ENCODE measurements at places on chromosomes 2 and 18. TPM values are rescaled to one million over a fixed set of nuclear protein-coding genes. Genes with fewer than 3 reads are reported as not detected.
A peak's percentile ranks its signal among the peaks of the same experiment; 100 is the strongest.

- DNase-seq, result no peak
Measured at GRCh38 chr2:234590076-234590475, 93.2 kb upstream of the ARL4C start.

Gene PAX8
- polyA plus RNA-seq, result 0.43 TPM

GRCh38 chr2:179340678-179341077, 76.0 kb upstream of the SESTD1 start:
- peak; percentile 14 for DNase-seq

DNA sequence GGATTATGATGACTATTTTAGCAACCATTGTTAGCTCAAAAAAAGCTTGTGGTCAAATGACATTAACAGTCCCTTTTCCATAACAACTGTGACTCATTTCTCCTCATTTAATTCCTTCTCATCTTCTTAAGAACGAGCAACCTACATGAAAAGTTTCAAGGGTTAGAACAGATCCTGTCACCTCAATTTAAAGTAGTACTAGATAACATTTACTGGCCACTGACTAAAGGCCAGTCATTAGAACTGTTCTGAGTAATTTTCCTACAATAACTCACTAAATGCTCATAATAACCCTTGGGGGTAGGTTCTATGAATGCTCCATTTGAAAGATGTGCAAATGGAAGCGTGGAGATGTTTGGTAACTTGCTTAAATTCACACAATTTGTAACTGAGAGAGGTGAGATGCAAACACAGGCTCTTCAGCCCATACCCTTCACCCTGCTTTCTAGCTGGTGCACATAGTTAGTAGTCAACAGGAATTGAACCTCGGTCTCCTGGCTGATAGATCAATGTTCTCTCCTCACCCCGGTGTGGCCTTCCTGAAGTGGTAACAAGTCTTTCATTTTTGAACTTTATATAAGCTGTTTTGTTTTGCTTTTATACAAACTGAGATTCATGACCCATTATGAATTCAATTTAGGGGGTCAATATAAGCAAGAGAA, 212.5 kb downstream of the SETBP1 start:
- DNase-seq, result no peak

DNA sequence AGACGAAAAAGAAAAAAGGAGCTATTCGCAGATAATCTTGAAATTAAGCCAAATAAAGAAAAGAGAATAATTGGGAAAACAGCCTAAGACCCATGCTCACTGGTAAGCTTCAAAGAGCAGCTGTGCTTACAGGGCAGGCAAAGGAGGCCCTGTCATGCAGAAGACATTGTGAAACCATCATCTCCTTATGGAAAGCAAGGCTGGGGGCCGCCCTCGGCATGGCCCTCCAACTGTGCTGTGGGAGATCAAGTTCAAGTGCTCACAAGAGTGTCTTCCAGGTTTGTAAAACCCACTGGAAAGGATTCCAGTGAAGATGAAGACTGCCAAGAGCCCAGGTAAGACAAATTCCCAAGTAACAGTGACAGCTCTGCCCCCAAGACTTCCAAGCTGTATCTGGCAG, 32.2 kb downstream of the ACVR1 start:
- DNase-seq, result no peak

DNA sequence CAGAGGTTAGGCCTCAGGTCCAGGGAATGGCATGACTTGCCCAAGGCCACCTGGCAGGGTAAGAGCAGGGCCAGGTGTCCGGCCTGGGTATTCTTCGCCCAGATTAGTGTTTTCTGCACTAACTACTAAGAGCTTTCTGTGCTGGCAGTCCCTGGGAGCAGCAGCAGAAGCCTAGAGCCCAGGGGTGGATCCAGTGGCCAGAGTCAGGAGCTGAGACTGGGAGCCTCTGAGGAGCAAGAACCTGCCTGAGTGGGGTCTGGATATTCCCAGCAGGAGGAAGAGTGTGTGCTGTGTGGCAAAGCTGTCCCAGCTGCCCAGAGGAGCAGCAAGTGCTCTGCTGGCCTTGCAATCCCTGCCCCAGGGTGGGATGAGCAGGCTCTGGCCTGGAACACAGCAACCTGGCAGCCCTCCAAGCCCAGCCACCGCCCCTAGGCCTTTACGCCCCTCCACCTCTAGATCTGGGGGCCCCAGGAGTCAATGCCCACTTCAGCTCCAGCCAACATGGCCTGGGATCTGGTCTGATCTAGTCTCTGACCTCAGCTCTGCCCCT, 30.7 kb upstream of the GPAT2 start:
- no peak for DNase-seq
